ENCODE measurements at places on chromosomes 6 and 20. TPM values are rescaled to one million over a fixed set of nuclear protein-coding genes. Genes with fewer than 3 reads are reported as not detected.

GRCh38 chr6:167130008-167130677, 7.2 kb downstream of the CCR6 start:
- no peak for DNase-seq

DNA sequence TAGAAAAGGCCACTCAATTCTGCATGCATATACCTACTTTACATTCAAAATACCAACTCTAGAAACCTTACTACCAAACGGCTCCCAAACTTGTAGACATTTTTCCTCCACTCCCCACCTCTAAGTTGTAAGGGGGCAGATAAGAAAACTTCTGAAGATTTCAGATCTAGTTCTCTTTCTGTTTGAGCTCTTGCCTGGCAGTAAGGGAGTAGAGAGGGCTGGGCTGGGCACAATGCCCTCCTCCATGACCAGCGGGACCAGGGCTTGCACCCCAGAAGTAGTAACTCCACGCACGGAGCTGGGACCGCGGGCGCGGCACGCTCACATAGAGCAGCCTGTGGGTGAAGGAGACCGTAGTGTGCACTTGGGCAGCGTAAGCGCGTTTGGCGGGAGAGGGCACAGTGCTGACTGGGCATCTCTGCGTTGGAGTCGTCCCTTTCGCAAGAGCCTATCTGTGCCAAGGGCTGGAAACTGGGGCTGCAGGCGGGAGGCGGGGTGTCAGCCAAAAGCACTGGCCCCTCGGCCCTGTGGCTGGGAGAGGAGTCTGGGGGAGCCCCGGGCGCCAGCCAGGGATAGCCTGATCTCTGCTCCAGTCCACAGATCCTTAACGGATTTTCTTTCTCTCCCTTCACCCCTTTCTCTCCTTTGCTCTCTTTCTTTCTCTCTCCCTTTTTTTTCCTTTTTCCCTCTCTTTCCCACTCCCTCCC, 32.4 kb downstream of the PHACTR1 start:
- no peak for DNase-seq

GRCh38 chr6:78530208-78530607, 337.1 kb upstream of the IRAK1BP1 start:
- no peak for DNase-seq

DNA sequence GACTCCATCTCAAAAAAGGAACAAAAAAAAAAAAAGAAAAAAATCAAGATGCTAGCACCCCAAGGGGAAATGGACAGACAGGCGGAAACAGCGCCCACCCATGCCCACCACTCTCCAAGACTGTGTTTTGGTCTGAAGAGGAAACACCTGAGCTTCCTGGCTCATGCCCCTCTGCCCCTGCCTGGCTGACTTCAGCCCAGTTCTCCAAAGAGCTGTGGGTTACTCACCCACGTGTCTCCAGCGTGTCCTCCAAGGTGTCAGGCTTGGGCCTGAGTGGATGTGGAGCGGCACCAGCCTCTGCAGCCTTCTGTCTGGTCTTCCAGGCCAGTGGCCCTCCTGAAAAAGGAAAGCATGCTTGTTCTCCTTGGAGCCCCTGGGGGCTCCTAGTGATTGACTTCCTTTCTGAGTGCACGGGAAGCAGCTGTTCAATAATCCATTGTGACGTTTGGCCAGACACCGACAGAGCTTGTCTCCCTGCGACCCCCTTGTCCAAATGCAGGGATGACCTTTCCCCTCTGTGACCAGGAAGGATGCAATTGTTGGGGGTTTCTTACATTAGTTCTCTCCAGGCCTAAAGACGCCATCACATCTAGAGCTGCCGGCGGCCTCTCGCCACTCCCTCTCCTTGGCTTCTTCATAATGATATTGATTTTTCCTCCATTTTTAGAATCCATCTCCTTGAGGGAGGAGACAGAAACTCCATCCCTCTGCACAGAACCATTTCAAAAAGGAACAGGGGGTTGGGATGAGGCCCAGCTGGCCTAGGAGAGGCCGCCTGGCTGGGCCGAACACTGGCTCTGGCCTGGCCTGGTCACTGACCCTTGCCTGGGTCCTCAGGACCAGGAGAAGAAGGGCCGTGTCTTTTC, 58.4 kb downstream of the ADNP start:
- no peak for DNase-seq

The SNAI1 gene
- total RNA-seq: 0.40 TPM

DNA sequence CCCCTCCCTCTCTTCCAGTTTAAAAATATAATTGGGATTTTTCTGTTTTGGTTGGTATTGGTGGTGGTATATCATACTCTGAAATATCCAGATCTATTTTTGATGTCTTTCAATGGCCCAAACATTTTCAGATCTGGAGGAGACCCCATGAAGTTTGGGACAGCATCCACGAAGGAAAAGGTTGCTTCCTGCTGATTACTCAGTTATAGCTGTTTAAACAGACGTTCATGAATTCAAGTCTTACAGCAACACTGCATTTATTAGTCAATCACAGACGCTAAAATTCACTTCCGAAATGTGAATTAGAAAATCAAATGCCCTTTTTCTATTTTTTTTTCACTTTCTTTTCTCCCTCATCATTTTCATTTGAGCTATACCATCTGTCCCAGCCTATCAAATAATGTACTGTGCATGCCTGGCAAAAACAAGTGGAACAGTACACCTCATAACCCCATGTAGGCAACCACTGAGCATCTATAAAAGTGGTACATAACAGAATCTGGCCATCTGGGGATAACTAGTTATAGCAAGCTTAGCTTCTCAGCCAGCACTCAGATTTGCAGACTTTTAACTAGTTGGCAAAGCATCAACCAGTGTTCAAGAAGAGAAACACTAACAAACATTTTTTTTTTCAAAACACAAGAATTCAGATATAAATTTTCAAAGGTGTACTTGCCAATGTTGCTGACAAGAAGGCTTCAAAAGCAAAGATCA, 124.5 kb downstream of the HIVEP2 start:
- DNase-seq: no peak

The FNDC11 gene
- total RNA-seq: 0.55 TPM

The C20orf204 gene
- total RNA-seq: 9.8 TPM

GRCh38 chr6:99349171-99350141, at the start of gene FAXC:
FAXC (minus strand) TSS chr6:99349674; CDS start chr6:99349372, 302 bp downstream.
- DNase-seq: peak; percentile 49

DNA sequence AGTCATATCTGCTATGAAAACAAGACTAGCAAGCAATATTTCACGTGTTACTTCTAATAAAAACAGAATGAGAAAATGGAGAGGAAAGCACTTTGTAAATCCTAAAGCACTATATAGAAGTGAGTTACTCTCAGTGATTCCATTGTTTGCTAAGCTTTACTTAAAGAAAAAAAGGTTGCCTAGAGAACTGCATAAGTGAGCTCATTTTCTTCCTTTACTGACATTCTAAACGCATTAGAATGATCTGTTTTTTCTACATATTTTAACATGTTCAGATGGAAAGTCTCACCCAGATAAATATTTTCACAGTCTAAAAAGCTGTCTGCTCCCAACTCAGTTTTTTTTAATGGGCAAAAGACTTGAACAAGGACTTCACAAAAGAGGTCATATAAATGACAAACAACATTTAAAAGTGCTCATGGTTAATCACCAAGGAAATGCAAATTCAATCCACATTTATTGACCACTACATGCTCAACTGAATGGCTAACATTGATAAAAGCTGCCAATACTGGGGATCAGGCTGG, 52.9 kb upstream of the AKAP12 start:
- DNase-seq: no peak

DNA sequence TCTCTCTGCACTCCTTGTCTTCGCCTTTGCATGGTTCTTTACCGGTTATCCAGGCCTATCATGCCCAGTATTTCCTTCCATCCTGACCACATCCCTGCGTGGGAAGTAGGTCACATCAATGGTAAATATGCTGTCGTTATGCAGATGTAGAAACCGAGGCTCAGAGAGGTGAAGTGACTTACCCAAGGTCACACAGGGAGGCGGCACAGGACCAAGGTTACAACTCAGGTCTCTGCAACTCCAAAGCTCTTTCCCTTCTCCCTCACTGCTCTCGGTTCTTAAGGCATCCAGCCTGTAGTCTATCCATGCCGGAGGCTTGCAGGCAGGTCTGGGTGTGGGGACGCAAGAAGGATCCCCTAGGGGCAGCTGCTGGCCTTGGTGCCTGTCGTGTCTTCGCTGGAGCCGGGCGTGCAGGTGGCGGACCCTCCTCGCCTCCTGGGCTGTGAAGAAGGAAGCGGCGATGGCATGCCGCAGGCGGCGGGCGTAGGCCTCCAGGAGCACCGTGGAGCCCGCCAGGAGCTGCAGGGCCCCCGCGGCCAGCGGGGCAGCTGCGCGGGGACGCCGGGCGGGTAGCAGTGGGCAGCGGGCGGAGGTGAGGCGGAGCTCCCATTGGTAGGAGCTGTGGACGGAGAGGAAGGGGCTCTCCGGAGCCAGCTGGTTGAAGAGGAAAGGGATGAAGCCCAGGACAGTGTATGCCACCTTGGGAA, 9.1 kb downstream of the OCSTAMP start:
- DNase-seq: no peak

- no peak for DNase-seq
Observed at GRCh38 chr6:110613356-110613755, 136.9 kb upstream of the SLC22A16 start.

DNA sequence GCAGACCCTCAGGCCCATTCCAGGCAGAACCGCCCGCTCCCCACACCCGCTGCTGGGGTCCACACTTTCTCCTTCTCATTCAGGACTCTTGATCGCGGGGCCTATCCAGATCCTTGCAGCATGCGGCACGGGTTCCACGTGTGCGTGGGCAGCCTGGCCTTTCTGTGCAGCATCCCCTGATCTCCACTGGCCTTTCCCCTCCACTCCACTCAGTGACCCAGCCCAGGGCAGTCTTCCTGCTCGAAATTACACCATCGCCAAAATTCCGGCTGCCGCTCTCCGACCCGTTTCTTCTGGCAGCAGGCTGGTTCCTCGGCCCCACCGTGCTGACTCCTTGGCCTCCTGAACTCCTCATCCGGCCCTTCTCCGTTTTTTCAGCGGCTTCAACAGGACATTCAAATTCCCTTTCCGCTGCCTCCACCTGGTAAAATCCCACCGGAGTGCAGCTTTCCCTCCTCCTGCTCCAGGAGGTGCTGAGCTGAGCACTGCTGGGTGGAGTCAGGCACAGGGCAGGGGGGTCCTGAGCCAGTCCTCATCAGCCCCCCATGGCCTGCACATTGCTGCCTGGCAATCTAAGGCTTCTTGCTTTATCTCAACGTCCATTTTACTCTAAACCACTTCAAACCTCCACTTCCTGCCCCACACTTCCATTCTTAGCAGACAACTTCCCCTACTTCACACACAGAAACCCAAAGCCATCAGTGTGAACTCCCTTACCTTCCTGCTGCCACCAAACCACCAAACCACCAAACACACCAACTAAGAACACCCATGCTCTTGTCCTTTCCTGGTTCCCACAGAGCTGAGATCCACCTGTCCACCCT, 9.0 kb downstream of the SFT2D1 start:
- no peak for DNase-seq

DNA sequence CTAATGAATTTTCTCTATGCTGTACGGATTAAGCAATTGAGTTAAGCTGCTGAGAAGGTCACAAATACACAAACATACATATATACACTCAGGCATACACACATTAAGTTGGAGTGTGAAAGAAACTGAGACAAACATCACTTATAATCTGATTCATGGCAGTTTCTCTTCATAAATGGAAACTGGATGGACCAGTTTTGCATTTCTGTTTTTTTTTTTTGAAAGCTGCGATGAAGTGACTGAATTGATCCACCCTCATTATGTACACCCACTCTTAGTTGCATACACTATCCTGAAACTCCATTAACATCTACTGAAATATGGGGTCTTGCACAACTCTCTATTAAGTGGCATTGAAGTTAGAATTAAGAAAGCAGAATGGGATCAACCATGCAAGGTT, 32.9 kb upstream of the TENT5A start:
- DNase-seq: no peak

- no peak for DNase-seq
Observed at GRCh38 chr6:156699017-156699421, 78.2 kb upstream of the ARID1B start.

GRCh38 chr6:3751077-3751729, at the start of gene PXDC1:
PXDC1 (minus strand) TSS chr6:3751713; CDS start chr6:3751531, 182 bp downstream.
- DNase-seq: peak; percentile 53

DNA sequence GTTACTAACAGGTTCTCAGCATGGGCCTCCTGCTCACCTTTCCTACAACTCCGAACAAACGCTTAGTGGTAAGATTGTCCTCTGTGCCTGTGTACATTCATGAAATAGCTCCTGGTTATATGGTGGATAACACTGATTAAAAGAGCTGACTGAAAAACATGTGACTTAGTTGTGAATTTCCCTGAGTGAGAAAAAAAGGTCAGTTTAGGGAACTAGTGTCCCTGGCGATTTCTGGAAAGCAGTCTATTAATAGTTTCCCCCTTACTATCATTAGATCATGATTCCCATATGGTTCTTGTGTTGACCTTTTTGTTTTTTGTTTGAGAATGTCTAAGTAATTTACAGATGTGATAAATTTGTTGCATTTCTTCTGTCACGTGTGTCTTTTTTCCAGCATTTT, 15.6 kb downstream of the SNRPC start:
- no peak for DNase-seq

DNA sequence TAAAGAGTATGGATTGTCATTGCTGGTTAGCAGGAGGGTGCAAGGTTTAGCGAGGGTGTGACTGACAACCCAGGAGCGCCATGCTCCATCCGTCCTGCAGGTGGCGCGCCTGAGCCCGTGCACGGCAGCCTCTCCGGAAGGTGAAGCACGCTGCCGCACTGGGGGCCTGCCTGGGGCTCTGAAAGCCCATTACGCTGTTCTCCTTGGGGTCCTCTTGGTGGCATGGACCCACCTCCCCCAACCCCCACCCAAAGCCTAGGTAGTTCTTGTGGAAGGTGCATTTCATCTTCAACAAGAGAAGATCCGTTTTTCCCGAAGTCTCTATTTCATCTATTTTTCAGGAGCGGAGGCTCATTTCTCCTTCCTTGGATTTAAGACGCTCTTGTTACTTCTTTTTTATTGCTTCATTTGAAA, 197.4 kb upstream of the KCNG1 start:
- DNase-seq: peak; percentile 78

DNA sequence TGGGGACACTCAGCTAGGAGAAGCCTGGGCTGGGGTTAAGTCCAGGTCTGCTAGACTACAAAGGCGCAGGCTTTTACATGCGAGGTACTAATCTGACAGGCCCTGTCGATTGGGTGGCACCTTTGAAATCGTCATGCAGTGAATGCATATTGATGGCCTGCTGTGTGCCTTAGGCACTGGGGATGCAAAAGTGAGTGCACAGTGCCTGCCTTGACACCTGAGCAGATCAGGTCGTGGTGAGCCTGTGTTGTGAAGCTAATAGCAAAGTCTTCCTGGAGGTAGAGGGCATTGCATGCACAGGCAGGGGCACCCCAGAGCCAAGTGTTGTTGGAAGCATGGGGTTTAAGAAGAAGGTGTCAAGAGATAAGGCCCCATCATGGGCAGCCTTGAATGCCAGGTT, 16.9 kb downstream of the LRRC1 start:
- no peak for DNase-seq

DNA sequence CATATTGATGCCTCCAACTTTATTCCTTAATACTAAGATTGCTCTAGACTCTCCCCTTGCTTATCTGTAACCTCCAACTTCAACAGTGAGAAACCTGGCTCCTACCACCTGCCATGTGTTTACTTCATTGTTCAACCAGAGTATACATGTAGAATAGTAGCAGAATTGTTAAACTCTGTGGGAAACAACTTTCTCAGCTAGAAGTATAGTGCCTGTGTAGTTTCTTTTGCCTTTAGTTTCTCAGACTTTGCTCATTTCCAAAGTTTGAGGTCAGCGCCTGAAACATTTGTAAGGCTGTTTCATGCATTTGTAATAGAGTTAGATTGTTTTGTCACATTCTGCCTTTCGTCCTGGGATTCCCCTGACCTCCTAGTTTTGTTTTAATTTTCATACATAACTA, 34.9 kb upstream of the HECA start:
- DNase-seq: no peak
